ENCODE measurements at places on chromosomes 3 and 15.
A peak's percentile ranks its signal among the peaks of the same experiment; 100 is the strongest.

- DNase-seq = no peak
Measured at GRCh38 chr3:60033901-60034453, 984.2 kb upstream of the CFAP20DC start.

GRCh38 chr3:184868477-184868876 lies 56.5 kb downstream of the VPS8 start:
- peak; percentile 1 for DNase-seq

DNA sequence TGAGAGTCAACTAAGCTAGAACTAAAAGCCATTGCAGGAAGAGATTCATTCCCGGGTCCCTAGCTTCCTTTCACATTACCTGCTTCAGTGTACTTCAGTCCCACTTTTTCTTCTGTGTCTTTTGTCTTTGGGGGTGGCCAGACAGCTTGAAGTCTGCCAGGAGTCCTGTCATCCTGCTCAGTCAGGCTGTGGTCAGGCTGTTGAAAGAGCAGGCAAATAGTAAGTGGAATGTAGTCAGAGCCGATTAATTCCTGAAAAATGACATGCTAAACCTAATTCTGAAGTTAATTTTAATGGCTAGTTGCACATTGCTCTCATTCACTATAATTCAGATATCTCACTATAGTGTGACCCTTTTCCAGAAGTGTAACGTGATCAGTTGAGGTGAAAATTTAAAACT lies 129.6 kb downstream of the FMN1 start:
- DNase-seq = no peak

GRCh38 chr15:74812533-74812932 lies at the start of gene LMAN1L:
Gene LMAN1L, plus strand, starts transcription at chr15:74812835. Its CDS starts 20 bp downstream, at chr15:74812855.
- no peak for DNase-seq

DNA sequence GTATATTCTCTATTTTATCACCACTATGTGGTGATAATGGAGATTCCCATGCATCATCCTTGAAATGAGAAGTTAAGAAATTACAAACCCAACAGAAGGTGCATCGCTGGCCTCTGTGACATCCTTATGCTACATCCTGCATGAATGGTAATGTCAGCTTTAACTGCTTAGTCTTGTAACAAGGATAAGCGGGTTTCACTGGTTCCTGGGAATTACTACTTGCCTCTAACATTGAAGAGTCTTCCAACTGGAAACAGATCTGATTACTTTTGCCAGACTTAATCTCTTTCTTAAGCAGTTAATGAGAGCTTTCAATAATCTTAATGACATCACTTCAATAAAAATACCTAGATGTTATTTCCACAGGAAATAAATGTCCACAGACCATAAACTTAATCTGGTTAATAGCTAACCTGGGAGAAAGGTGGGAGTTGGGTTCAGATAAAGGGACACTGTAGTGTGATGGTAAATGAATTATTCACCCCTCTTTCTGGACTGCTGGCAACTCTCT lies 44.0 kb downstream of the FMN1 start:
- no peak for DNase-seq

- DNase-seq = no peak
Measured at GRCh38 chr3:51276046-51276445, 109.0 kb upstream of the MANF start.

DNA sequence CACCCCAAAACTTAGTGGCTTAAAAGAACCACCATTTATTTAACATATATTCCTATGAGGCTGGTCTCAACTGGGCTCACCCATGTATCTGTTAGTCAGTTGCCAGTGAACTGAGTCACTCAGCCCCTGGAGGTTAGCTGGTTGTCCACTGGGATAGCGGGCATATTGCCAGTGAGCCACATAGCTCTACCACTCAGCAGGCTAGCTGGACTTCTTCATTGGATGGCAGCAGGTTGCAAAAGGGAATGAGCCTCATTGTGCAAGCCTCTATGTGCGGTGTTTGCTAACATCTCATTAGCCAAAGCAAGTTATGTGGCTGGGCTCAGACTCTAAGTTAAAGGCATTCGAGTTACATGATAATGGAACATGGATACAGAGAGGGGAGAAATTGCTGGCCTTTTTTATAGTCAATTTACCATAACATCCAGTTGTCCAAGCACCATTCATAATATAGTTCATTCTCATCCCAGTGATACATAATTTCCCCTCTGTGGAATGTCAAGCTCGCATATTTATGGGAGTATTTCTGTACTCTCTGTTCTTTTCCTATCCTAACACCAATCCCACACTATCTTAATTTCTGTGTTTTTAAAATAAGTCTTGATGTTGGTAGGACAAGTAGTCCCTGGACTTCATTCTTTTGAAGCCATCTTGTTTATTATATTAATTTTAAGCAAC lies 8.7 kb downstream of the BTD start:
- peak; percentile 75 for DNase-seq

DNA sequence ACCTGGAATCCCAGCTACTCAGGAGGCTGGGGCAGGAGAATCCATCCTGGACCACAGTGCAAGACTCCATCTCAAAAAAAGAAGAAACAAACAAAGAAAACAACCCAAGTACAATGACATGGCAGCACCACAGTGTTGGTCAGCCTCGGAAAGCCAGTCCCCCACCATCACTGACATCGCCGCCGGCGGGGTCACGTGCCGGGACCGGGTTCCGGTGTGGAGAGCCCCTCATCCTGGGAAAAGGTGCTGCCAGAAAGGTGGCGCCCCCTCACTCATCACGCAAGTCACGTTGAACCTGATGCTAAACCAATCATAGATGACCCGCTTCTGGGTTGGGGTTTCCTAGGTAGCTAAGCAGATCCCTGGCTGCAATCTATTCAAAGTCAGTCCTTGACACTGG lies 17.8 kb downstream of the QRICH1 start:
- no peak for DNase-seq
